Fibroblast of the aortic adventitia (primary cell): ENCODE measurements at places on chromosomes 5 and 9.
A peak's percentile ranks its signal among the peaks of the same experiment; 100 is the strongest.

DNA sequence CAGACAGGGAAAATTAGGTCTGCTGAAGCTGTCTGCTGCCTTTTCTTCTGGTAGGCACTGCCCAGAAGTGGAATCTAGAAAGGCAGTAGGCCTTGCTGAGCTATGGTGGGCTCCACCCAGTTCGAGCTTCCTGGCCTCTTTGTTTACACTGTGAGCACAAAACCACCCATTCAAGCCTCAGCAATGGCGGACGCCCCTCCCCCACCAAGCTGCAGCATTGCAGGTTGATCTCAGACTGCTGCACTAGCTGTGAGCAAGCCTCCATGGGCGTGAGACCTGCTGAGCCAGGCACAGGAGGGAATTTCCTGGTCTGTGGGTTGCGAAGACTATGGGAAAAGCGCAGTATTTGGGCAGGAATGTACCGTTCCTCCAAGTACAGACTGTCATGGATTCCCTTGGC, 18.5 kb downstream of the AGTPBP1 start:
- DNase-seq, result no peak

GRCh38 chr9:110601098-110601497, 21.6 kb upstream of the SVEP1 start:
- no peak for DNase-seq

DNA sequence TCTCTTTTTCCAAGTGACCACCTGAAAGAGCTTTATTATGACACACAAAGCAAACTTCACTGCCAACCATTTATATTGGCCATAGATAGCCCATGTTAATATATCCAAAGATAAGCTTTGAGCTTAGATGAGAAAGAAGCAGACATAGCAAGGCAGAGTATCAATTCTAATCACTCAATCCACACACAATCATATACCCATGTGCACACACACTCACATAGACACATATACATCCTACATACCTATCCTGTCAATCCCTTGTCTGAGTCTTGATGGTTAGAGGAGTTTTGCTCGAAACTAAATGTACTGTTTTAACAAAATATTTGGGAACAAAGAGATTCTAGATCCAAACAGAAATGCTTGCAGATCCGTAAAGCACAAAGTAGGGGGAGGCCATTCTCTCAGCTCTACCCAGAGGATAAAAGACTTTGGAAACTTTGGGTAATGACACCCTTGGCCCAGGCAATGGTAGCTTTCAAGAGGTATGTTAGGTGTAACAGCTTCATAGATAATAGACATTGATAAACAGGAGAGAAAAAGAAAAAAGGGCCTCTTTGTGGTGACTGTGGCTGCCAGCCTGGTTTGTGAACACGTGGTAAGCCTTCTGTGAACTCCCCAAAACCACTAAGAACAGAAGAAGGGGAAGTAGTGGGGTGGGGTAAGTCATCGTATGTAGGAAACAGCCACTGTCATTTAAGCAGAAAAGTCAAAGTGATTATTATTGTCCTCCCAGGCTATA, 121.6 kb downstream of the TLR4 start:
- no peak for DNase-seq

DNA sequence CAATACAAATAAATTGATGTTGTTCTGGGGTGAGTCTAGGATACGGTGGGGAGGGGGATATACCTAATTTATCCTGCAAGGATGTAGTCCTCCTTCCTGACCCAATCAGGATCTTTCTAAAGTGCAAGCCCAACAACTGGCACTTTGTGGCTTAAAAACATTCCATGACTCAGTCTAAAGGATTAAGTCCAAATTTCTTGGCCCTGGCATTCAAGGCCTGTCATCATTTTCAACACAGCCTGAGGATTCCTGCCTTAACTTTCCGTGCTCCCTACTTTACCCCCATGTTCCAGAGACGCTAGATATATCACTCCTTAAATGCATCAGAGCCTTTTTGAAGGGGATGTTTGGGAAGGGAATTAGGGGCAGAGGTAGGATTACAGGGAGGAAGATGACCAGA, 1.0 kb downstream of the FAM221B start:
- peak; percentile 68 for DNase-seq

GRCh38 chr5:91556-92263, at the start of gene PLEKHG4B:
PLEKHG4B (plus strand) TSS chr5:92168; CDS start chr5:92232, 64 bp downstream.
- no peak for DNase-seq

GRCh38 chr5:103402851-103403250, 144.3 kb downstream of the MACIR start:
- DNase-seq, result no peak

- peak; percentile 46 for DNase-seq
Measured at GRCh38 chr5:143308731-143309130, 94.8 kb downstream of the NR3C1 start.

DNA sequence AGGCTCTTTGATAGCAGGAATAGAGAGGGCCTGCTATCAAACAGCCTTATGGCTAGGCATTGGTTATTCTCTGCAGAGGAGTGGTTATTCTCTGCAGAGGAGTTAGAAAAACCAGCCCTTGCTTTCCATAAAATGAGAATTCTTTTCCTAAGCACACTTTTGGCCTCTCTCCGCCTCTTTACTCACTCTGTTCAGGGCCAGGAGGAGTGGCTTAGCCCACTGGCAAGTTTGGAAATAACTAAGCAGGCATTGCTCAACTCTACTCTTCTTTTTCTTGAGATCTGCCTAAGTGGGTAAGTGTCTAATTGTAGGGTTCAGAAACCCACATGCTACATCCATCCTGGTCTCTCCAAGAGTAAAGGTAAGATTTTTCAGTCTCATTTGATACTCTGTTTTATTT, 341.7 kb downstream of the KIAA0825 start:
- DNase-seq, result peak; percentile 34

- DNase-seq, result peak; percentile 87
Measured at GRCh38 chr9:22237497-22238363, 208.9 kb upstream of the DMRTA1 start.

DNA sequence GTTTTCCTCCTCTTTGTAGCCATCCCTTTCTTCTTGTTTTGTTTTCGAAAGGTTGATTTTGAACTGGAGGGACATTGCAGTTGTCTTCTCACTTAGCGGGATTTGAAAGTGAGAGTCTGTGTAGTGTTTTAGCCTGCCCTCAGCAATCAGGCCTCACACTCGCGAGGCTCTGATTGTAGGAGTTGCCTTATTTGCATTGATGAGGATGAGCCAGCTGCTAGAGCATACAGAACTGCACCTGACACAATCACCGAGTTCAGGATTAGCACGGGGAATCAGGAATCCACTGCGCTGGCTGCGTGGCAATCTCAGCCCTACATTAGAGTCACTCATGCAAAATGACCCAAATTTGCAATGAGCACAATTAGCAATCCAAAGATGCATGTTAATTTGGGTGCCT, 122.5 kb upstream of the TMEM161B start:
- no peak for DNase-seq

DNA sequence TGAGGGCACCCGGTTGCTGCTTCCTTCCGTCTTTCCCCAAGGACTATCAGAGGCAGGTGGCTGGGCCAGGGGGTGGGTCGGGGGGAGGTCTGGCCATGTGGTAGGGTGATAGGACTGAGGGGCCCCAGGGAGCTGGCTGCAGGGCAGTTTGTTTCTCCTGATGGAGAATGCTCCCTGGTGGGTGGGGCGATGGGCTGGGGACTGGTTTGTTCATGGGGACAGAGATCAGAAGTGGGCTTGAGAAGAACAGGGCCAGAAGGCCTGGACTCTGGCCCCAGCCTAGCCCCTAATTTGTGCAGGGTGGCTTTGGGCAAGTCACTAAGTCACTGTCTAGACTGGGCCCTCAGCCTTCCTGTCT, 117.4 kb downstream of the RGS3 start:
- no peak for DNase-seq

GRCh38 chr9:117135501-117136098, 279.3 kb downstream of the ASTN2 start:
- DNase-seq, result no peak

- no peak for DNase-seq
Measured at GRCh38 chr9:93028448-93029006, 30.0 kb upstream of the SUSD3 start.

DNA sequence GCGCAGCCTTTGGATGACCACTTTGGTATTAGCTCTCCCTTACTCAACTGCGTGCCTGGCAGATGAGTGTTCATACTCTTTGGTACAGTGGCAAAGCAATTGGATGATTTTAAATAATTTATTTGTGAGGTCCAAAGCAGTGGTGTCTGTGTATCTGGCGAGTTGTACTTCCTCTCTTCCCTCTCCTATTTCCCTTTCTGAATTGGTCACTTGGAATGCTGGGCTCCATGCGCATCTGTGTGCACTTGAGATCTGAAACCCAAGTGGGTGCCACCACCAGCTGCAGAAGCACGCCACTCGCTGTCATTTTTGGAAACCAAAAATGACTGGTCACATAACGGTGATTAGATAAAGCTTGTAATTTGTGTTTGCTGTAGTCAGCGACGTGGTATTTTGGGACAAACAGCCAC, 386.0 kb upstream of the KLF4 start:
- no peak for DNase-seq

DNA sequence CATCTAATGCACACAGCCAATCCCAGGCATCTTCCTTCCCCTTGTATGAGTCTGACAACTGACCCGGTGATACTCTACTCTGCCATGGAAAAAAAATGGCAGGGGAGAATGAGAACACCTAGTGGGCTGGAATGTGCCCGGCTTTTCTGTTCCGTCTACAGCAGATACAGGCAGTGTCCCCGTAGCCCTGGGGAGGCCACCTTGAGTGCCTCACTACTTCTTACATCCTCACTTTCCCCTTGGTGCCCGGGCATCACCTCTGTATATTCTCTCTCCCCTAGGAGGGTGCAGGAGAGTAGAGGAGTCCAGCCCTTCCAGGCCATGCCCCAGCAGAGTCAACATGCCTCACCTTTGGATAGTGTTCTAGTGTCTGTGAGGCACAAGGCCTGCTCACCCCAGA, 56.2 kb downstream of the SYK start:
- no peak for DNase-seq

DNA sequence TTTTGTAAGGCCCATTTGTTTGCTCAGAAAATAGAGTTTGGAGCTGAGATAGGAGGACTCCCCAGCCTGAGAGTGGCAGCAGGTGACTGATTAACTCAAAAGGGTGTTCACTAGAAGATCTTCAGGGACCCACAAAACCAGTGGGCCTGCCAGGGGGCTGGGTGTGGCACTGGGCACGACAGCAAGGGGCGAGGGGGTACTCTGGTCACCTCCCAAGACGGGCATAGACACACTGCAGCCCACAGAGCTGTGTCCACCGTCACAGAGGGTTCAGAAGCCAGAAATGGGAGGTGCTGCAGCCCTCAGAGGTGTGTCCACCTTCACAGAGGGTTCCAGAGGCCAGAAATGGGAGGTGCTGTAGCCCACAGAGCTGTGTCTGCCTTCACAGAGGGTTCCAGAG, 75.6 kb upstream of the CACNA1B start:
- no peak for DNase-seq

- peak; percentile 9 for DNase-seq
Measured at GRCh38 chr5:165630261-165630778, 2124.9 kb downstream of the MAT2B start.

DNA sequence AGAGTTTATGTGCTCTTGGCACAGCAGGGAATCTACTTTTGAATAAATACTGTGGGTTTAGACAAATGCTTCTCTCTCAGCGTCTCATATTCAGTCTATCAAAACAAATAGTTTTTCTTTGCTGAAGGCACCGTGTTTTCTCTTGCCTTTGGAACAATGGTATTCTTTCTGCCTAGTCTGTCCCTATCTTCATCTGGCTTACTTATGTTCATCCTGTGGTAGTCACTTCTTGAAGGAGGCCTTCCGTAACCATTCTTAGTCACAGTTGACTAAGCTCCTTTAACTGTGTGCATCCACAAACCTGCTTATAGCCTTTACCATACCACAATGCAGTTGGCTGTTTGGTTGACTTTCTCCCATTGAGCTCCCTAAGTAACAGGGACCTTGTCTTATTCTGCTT, 45.9 kb downstream of the LARP1 start:
- peak; percentile 64 for DNase-seq

- DNase-seq, result no peak
Measured at GRCh38 chr5:23411200-23411599, 96.2 kb upstream of the PRDM9 start.

GRCh38 chr9:109156708-109157107, 10.3 kb downstream of the FRRS1L start:
- DNase-seq, result no peak

DNA sequence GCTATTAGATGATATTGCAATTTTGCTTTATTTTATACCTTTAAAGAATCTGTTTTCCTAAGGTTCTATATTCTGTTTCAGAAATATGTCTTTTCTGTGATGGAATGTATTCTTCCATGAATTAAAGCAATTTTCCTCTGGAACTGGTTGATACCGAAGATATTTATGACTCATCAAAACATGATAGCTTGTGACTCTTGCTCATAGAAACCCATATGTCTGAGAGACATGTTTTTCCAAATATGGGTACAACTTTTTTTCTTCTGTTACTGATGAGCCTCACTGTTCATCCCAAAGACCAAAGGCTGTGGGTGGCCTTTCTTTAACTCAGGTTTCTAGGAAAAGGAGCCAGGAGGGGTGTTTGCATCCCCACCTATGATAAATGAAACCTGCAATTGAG, 126.1 kb upstream of the PAPPA start:
- peak; percentile 83 for DNase-seq

GRCh38 chr9:86902586-86902985, 44.7 kb downstream of the GAS1 start:
- no peak for DNase-seq

DNA sequence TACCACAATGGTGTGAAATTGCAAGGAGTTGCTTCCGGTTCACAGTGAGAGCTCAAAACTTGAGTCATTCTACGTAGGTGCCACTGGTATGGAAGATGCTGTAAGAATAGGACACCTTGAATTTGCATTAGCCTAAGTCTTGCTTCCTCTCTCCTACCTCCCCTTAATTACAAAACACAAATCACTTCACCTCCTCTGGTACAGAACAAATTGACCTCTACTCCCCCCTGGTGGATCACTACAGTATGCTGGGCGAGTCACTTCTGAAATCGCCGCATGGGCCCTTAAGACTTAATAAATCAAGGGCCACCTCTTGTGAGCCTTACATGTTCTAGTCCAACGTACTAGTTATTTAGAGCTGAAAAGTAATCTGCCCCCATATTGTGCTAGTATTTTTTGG, 145.3 kb upstream of the SMARCA2 start:
- DNase-seq, result peak; percentile 1

GRCh38 chr9:136644343-136644592, 18.4 kb upstream of the EGFL7 start:
- DNase-seq, result peak; percentile 67

- no peak for DNase-seq
Measured at GRCh38 chr9:4939118-4939561, 45.9 kb upstream of the JAK2 start.

GRCh38 chr9:71901695-71902597, 9.0 kb downstream of the ABHD17B start:
- no peak for DNase-seq
